AG09309 (cell line): ENCODE measurements at places on chromosomes 3 and 15.

DNA sequence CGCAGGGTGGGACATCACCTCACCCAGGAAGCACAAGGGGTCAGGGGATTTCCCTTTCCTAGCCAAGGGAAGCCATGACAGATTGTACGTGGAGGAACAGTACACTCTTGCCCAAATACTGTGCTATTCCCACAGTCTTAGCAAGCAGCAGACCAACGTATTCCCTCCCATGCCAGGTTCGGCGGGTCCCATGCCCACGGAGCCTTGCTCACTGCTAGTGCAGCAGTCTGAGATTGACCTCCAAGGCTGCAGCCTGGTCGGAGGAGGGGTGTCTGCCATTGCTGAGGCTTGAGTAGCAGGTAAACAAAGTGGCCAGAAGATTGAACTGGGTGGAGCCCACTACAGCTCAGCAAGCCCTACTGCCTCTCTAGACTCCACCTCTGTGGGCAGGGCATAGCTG, 39.0 kb downstream of the ALDH1A2 start:
- no peak for DNase-seq

DNA sequence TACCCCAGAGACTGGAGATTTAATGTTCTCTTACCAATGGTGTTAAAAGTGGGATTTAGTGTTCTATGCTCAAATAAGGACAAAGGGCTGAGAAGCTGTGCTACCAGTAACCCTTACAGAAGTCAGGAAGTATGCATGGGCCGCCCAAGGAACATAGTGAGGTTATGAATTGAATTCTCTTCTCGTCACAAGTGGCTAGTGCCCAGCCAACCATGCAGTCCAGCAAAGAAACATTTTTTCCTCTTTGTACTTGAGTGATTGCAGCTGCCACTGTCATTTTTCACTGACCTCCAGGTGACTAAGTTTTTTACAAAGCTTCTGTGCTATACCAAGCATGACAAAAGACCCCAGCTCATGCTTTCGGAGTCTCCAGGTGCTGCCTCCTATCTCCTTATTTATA, 110.6 kb upstream of the DCBLD2 start:
- DNase-seq, result no peak

DNA sequence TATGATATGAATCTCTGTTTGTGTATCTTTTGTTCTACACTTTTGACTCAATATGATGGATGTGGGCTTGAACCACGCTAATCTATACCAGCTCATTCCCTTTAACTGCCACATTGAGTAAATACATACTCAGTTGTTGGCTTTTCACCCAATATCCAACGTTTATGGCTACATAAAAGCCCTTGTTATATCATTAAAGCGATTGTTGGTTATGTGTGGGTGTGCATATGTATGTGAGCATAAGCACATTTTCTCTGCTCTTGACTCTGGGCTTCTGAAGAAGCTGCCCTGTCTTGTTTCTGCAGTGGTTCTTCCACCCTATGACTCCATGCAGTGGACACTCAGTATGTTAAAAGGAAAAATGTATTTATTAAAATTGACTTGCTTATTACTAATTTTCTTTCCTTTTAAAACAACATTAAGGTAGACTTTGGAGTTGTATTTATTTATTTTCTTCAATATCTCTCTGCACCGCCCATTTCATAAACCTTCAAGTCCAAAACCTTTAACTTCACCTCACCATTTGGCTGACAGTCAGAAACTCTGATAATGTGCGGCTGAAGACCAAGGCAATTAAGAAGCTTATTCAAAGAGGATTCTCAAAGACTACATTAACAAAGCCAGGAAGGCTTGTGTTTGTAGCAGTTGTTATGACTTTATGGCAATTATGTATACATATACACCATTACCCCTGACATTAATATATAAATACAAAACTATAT, 156.1 kb downstream of the THRB start:
- DNase-seq, result no peak

DNA sequence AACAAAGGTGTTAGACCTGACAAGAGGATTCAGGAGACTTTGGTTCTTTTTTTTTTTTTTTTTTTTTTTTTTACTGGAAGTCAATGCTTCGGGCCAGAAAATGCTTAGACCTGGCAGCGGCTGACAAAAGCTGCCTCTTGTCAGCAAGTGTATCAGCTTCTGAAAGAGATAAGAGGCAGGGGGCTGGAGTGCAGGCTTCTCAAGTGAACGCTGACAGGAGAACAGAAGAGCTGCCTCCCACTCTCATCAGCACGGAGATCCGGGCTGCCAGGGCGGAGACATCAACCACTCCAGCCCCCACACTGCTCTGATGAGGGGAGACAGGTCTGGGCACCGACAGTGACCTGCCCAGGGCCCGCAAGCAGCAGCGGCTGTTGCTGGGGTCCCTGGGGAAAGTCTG, 9.4 kb upstream of the SCN5A start:
- DNase-seq, result no peak
